ENCODE measurements at places on chromosomes 13 and 19. TPM values are rescaled to one million over a fixed set of nuclear protein-coding genes. Genes with fewer than 3 reads are reported as not detected.

DNA sequence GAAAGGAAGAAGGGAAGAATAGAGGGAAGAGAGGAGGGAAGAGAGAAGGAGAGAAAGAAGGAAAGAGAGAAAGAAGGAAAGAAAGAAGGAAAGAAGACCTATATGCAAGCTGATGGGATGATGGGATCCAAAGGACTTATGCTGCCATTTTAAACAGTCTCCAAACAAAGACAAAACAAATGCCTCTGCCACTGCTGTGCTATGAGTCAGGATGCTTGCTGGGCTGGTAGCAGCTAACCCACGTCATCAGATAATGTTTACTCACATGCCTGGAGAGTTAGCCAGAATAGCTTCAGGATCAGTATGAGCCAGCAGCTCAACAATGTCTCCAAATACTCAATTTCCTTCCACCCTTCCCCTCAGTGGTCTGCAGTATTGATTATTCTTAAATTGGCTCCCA, 12.0 kb upstream of the ZNF274 start:
- no peak for DNase-seq
- H3K4me3 ChIP-seq, result no peak overlapping the region
- H3K36me3 ChIP-seq, result no peaks in the 10 kb centered on the region

GRCh38 chr13:112513761-112514160, 74.2 kb downstream of the TUBGCP3 start:
- H3K27me3 ChIP-seq, result no peaks in the 10 kb centered on the region
- H3K36me3 ChIP-seq, result peaks cover 25% of the 10 kb centered on the region
- H3K4me3 ChIP-seq, result no peak overlapping the region
- no peaks in the 10 kb centered on the region for H3K4me1 ChIP-seq

GRCh38 chr19:46144756-46145155, 3.3 kb upstream of the IGFL2 start:
- no peak overlapping the region for H3K27ac ChIP-seq
- H3K4me1 ChIP-seq, result no peaks in the 10 kb centered on the region
- H3K36me3 ChIP-seq, result no peaks in the 10 kb centered on the region
- no peaks in the 10 kb centered on the region for H3K27me3 ChIP-seq

- DNase-seq, result no peak
- H3K4me1 ChIP-seq, result peaks cover 18% of the 10 kb centered on the region
- H3K4me3 ChIP-seq, result no peak overlapping the region
- no peaks in the 10 kb centered on the region for H3K36me3 ChIP-seq
These were observed 178.9 kb downstream of the COL4A1 start for GRCh38 chr13:110127986-110128511.

MYH14 gene
- 51.6 TPM for total RNA-seq

Data from vagina (tissue), 2 donors.